ENCODE measurements at places on chromosomes 13 and 19. TPM values are rescaled to one million over a fixed set of nuclear protein-coding genes. Genes with fewer than 3 reads are reported as not detected.

DNA sequence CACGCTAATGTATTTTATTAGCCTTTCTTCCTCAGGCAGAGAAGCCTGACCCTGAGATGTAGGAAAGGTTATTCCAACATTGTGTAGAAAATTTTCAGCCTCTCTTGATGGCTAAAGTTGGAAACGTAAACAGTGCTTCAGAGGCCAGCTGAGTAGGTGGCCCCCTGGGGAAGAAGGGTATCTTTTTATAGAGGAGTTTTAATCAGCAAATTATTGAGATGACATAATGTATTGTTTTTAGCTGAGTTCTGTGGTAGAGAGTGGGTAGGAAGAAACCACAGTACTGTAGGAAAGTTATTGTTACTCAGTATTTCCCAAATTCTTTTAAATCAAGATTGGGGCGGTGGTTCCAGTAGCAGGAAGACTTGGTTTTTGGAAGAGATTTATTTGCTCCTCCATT is 268.8 kb downstream of the DLEU7 start:
- no peak for DNase-seq

DNA sequence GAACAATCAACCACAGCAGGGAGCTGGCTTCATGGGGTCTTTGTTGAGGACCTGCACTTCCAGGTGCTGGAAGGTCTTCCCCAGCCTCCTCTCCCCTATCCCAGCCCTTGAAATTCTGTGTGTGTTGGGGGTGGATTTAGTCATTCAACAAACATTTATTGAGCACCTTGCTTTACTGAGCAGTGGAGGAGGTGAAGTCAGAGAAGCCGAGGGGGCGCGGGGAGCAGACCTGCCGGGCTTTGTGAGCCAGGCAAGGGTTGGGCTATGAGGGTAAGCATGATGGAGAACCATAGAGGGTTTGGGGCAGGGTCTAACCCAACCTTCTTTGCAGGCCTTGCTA is 3.5 kb upstream of the C19orf85 start:
- no peak for DNase-seq

DNA sequence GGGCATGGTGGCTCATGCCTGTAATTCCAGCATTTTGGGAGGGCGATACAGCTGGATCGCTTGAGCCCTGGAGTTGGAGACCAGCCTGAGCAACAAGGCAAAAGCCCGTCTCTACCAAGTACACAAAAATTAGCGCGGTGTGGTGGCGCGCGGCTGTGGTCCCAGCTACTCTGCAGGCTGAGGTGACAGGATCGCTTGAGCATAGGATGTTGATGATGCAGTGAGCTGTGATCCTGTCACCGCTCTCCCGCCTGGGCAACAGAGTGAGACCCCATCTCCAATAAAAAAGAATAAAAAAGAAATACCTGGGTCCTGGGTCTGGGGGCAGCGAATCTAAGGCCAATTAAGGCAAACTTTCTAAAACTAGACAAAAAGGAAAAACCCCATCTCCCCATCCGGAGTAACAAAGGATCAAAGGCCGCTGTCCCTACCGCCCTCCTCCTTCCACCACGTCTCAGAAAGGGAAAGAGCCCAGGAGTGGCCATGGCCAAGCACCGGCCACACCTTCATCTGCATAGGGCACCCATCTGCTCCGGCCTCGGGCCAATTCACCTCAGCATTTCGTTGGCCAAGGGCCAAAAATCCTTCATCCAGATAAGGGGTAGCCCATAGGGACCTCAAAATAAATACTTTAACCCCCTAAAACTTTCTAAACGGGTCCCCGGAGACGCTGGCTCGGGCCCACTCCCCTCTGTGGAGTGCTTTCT is 851 bp downstream of the ZNF320 start:
- no peak for DNase-seq

DNA sequence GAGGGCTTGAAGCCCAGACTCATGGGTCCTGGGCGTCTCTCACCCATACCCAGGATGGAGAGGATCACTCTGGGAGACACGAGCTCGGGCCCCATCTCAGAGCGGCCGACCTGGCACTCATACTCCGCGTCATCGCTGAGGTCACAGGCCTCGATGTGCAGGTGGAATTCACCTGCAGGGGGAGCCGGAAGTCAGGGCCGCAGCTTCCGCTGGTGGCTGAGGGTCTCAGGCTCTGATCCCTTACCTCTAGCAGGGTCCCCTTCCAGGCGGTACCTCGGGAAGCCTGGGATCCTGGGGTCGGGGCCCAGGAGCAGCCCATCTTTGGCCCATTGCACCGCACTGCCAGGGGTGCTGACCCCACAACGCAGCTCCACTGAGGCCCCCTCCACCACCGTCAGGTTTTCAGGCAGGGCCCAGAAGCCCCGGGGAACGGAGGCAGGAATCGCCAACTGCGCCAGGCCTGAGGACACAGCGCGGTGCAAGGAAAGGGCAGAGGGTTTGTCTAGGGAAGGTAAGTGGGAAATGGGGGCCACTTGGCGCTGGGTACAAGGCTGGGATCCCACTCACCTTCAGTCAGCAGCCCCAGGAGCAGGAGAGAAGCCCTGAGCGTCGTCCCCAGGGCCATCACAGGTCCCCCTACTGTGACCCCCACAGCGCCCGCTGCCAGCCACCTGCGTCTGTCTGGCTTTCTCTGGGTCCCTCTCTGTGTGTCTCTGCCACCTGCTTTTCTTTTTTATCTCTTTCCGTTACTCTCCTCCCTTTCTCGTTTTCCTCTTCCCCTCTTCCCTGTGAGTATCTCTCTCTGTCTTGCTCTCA is 883 bp downstream of the NPHS1 start:
- no peak for DNase-seq

GRCh38 chr19:35353635-35354034 is 4.6 kb upstream of the FFAR3 start:
- DNase-seq: no peak

- DNase-seq: no peak
Measured at GRCh38 chr13:113926951-113927660, 46.8 kb downstream of the C13orf46 start.

GRCh38 chr13:24663586-24663985 is 16.6 kb upstream of the ATP12A start:
- no peak for DNase-seq

GRCh38 chr19:4579389-4579788 is 19.9 kb upstream of the SEMA6B start:
- no peak for DNase-seq

- DNase-seq: no peak
Measured at GRCh38 chr13:95226476-95226875, 74.8 kb downstream of the ABCC4 start.

DNA sequence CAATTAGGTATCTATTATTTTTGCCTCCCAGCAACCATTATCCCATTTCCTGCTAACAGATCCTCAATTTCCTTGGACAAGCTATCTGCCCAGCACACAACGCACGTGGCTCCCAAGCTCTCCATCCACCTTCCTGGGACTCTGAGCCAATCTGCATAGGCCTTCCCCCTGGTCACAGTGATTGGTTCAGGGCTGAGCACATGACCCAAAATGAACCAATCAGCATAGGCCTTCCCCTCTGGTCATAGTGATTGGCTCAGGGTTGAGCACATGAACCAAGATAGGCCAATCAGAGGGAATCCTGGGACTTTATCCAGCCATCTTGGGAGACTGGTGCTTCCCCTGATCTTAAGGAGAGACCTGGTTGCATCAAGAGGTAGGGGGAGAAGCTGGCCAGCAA is 5.8 kb downstream of the CPAMD8 start:
- no peak for DNase-seq

- no peak for DNase-seq
Measured at GRCh38 chr13:84567848-84568247, 685.6 kb upstream of the SLITRK1 start.

DNA sequence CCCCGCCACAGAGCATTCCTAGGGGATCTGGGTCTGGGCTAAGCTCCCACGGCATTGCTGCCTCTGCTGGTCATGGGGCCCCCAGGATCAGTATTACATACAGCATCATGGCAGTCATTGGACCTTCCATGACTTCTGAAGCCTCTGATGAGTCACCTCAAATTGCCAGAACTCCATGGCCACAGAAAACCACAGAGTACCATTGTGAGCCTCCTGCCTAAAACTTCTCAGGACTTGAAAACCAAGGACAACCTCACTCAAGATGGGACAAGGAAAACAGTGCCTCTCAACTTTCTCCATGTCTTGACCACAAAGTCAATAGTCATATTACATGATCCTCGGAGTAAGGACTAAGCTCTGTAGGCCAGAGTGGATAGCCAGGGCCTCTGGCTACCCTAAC is 306.0 kb downstream of the GPC5 start:
- DNase-seq: no peak

DNA sequence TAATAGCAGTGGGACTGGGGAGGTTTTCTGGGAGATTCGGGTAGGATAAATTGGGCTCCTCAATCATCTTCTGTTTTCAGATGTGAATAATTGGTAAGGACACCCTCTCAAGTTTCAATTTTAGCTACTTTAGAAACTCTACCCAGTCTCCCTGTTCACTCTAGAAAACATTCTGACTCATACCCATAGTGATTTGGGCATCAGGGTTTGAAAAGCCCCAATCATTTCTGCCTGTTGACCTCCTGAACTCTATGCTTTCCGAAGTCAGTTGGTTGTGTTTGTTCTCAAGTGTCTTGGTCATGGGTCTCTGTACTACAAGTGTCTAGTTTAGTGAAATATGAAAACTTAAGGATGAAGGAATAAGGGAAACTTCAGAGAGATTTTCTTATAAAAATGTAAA is 911.3 kb upstream of the GPC6 start:
- no peak for DNase-seq

DNA sequence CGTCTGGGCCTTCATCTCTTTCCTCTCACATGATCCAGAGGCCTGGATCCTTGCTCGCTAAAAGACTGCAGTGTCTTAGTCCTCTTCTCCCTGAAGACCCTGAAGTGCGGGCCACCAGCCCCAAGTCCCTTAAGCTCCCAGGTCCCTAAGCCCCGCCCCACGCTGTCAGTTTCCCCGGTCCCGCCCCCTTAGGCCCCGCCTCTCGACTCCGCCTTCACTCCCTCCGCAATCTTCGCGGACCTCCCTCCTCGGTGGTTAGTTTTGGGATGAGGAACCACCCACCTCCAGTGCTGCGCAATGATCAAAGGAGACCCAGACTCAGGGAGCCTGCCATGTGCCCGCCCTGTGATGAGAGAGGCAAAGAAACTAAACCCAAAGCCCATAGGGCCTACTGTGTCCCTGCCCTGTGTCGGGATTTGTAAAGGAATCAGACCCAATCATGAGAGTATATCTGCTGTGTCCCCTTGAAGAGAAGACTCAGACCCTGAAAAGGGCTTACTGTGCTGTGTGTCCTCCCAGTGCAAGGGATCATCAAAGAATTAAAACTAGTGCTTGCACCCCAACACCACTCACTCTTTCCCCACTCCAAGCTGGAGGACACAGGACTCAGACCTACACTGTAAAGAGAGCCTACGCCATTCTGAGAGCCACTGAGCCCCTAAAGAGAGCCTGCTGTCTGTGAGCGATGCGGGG is 3.0 kb upstream of the COX6B1 start:
- no peak for DNase-seq

The MYPOP gene
- 0.78 TPM for total RNA-seq

The HAUS5 gene
- 6.4 TPM for total RNA-seq

The FXYD3 gene
- not detected for total RNA-seq

The CASP14 gene
- total RNA-seq: not detected

The LCP1 gene
- 8.0 TPM for total RNA-seq

All from occipital lobe (tissue), 3 donors.